Bronchus fibroblast of lung (primary cell): ENCODE measurements at places on chromosomes 5 and 9. TPM values are rescaled to one million over a fixed set of nuclear protein-coding genes. Genes with fewer than 3 reads are reported as not detected.

WDR5 gene
- total RNA-seq: 24.4 and 25.3 TPM in 2 replicates

ALDOB gene
- total RNA-seq: not detected in 2 replicates

BSPRY gene
- not detected in 2 replicates for total RNA-seq

BAAT gene
- total RNA-seq: under 0.01 TPM in 1 of 2 replicates, not detected in the other

PJA2 gene
- total RNA-seq: 31.8 and 35.5 TPM in 2 replicates

OR2K2 gene
- total RNA-seq: not detected in 2 replicates
